ENCODE measurements at places on chromosomes 4 and X. TPM values are rescaled to one million over a fixed set of nuclear protein-coding genes. Genes with fewer than 3 reads are reported as not detected.

DNA sequence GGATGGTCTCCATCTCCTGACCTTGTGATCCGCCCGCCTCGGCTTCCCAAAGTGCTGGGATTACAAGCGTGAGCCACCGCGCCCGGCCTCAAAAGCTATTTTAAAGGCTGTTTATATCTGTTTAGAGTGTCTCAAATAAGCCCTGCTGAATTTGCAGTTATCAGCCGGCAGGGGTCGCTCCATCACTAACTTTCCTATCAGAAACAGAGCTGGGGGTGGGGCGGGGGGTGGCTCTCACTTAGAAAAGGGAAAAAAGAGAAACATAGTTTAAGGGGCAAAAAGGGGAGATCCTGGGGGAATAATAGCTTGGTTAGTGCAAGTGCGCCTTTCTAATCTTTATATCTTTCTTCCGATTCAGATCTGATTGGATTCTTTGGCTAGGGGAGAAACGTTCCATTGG is 450.7 kb downstream of the UBE2NL start:
- DNase-seq = no peak

ITGB1BP2 gene
- polyA plus RNA-seq = 0.49 TPM

- no peak for DNase-seq
Observed at GRCh38 chrX:15241301-15241700, 28.6 kb downstream of the ASB9 start.

DNA sequence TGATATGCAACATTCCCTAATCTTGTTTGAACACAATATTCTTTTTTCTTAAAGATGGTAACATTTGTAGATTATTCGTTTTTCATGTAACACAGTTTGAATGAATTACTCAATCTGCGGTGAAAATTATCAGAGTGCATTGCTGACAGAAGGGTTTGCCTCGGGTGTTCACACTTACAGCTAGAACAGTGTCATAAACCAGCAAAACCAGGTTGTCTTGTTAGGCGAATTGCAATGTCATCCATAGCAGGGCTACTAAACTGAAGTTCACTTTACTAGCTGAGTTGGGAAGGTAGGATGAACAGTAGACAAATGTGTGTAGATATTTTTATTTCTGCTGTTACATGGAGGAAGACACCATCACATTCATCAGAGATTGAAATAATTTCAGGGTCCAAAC is 98.9 kb downstream of the SLC39A8 start:
- DNase-seq = peak; percentile 27

DNA sequence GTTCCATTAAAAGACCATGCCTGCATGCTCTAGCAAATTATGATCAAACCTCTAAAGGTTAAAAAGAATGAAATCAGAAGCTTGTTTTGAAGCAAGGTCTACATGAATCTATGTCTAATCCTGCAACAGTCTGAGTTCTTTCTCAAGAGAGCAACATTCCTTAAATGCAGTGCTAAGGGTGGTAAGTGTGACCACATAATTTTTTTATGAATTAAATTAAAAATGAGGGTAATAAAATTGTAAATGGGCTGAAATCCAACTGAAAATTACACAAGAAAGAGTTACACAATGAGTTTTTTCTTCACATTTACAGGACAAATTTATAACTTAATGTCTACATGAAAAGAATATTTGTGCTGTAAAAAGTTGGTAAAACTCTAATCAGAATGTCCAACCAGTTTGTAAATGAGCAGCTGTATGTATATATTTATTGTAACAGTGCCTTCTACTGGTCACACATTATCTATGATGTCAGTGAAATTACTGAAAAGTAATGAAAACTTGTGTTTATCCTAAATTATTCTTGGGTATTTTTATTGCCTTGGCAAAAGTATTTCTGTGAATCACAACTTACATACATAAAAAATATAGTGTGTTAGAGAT is 336.3 kb upstream of the PITX2 start:
- DNase-seq = no peak

DNA sequence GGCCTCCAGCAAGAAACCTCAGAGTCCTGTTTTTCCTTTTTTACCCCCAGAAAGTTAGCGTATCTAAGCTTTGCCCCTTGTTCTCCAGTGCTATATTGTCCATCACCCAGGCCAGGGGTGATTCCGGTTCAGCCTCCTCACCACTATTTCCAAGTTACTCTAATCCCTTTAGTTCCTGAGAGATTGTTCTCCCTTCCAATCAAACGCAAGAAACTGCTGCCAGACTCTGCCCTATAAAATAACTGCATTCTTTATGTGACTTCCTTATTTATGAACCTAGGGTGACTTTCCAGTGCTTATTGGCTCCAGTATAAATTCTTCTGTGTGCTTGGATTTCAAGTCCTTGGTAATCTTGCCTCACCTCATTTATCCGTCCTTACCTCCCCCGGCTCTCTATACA is 65.7 kb downstream of the CLCN5 start:
- no peak for DNase-seq

SPANXN4 gene
- polyA plus RNA-seq = not detected

DNA sequence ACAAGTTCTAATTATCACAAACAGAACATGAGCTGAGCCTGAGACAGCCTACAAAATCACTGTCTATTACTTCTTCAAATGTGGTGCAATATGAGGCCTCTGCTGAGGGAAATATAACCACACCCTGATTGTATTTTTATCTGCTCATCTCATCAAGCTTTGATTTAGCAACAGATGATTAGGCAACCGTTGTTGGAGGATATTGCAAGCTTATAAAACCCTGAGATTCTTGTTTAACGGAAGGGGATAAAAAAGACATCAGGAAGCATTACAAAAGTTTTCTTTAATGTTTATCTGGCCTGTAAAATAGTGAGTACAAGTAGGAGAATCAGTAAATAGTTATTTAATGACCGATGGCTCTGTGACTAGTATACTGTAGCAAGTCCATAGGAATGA is 108.5 kb downstream of the ZNF330 start:
- DNase-seq = peak; percentile 82

GRCh38 chr4:120796271-120796670 is 126.3 kb downstream of the PRDM5 start:
- no peak for DNase-seq

GRCh38 chr4:2944091-2944482 is 19.1 kb downstream of the NOP14 start:
- DNase-seq = no peak

- DNase-seq = no peak
Observed at GRCh38 chr4:19694812-19695211, 556.9 kb upstream of the SLIT2 start.

DNA sequence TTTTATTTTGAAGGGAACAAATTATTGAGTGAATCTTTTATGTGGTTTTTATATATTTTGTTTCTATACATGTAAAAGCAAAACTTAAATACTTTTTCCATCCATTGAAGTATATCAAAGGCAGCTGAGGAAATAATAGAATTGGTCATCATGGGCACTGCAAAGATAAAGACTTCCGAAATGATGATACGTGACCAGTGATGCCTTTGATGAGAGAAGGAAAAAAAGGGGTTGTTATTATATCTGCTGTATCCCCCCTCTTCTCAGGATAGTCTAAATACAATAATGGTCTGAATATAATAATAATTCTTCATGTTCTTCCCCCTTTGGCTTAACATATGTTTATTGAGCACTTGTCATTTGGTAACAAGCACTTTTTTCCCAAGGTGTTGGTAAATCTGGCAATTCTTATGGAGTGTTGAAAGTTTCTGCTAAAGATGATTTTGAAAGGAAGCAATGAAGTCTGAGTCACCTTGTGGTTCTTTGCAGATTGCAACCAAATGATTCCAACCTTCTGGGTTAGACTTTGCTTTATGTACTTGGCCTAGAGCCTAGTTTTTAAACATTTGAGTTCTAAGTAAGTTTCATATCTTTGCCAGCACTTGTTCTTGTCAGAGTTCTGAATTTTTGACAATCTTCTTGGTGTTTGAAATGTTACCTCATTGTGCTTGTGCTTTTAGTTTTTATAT is 60.8 kb downstream of the USP9X start:
- peak; percentile 86 for DNase-seq

SSX5 gene
- polyA plus RNA-seq = not detected

DNA sequence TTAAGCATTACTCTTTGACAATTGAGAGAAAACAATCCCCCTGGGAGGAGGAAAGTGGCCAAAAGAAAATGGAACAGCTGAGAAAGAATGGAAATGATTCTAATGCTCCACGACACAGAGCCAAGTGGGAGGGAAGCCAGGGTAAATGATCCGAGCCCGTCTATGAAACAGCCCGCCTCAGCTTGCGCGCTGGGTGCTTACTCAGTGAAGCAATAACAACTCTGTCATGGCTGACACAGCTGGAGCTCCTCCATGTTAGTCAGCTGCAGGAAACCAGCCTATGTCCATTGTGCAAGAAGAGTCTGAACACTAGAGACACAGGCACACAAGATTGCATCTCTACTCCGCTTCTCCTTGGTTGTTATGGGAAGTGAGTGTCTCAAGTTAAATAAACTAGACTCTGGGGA is 19.3 kb downstream of the NOA1 start:
- DNase-seq = peak; percentile 83

- no peak for DNase-seq
Observed at GRCh38 chr4:160848901-160849760, 1314.7 kb downstream of the FSTL5 start.

PCDH7 gene
- 15.1 TPM for polyA plus RNA-seq

- DNase-seq = no peak
Observed at GRCh38 chrX:21840193-21840545, 752 bp downstream of the MBTPS2 start.

DNA sequence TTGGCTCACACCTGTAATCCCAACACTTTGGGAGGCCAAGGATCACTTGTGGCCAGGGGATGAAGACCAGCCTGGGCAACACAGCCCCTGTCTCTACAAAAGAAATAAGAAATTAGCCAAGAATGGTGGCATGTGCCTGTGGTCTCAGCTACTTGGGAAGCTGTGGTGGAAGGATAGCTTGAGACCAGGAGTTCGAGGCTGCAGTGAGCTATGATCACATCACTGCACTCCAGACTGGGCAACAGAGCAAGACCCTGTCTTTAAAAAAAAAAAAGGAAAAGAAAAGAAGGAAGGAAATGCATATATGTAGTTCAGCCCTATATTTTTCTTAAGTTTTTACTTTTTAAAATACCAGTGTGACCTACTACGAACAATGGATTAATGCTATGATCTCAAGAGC is 15.1 kb downstream of the PRSS48 start:
- no peak for DNase-seq

SOX3 gene
- polyA plus RNA-seq = not detected

GRCh38 chr4:146647615-146648460 is 9.1 kb downstream of the POU4F2 start:
- no peak for DNase-seq

- no peak for DNase-seq
Observed at GRCh38 chr4:138595171-138595570, 353.0 kb upstream of the SLC7A11 start.

DNA sequence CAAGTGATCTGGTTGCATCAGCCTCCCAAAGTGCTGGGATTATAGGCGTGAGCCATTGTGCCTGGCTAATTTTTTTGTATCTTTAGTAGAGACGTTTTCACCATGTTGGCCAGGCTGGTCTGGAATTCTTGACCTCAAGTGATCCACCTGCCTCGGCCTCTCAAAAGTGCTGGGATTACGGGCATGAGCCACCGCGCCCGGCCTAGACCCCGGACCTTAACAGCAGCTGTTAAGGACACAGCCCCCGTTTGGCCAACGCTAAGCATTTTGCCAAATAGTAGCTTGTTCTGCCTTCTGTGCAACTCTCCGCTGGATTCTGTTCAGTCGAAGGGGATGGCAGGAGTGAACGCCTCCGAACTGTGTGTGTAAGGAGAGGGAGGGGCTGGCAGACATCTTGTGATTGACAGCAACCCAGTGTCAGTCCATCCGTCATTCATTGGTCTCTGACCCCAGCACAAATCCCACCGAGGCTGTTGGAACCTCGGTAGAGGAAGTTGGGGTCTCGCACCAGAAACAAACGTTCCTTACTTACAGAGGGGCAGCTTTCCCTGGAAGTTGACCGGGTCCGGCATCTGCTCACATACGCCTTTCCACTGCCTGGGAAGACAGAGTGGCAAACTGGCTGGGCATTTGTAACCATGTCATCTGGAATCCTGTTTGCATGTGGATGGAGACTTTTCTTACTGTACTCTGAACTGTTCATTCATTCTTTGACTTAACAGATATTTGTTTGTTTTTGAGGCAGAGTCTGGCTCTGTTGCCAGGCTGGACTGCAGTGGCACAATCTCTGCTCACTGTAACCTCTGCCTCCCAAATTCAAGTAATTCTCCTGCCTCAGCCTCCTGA is 69.4 kb downstream of the TRAPPC11 start:
- no peak for DNase-seq

DNA sequence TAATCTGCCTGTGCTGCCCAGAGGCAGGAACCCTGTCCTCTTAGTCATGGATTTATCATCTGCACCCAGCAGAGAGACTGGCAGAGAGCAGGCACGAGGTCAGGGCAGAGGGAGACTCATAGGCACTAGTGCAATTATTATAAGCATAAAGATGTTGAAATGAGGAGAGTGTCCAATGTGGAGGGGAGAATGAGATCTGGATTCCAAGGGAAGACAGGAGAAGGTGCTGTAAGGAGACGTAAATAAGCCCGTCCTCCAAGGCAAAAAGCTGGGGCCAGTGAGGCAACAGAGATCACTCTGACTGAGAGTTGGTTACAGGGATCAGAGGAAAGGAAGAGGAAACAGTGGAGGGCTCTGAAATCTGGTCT is 406.2 kb downstream of the MAPK10 start:
- DNase-seq = peak; percentile 80

- DNase-seq = no peak
Observed at GRCh38 chr4:5905714-5906113, 12.8 kb upstream of the CRMP1 start.

GRCh38 chr4:23937173-23937572 is 47.3 kb upstream of the PPARGC1A start:
- no peak for DNase-seq

- DNase-seq = no peak
Observed at GRCh38 chr4:3810796-3811485, 44.8 kb downstream of the ADRA2C start.
